ENCODE measurements at places on chromosomes 2 and 18.

DNA sequence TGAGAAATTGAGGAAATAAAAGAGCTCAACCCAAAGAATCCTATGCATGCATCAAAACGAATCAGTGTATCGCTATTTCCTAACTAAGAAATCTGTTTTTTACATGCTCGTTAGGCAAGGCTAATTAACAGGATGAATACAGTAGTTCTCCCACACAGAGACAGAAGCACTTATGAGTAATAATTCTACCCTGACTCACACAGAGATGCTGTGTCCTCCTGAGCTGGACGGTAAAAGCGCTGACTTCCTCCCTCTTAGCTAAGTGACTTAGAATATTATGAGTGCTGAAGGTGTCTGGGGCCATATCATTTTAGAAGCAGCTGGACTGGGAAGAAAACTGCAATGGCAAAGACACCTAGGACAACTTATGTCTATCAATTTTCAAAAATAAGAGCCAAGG lies 18.5 kb downstream of the PLEKHM3 start:
- DNase-seq, result no peak

DNA sequence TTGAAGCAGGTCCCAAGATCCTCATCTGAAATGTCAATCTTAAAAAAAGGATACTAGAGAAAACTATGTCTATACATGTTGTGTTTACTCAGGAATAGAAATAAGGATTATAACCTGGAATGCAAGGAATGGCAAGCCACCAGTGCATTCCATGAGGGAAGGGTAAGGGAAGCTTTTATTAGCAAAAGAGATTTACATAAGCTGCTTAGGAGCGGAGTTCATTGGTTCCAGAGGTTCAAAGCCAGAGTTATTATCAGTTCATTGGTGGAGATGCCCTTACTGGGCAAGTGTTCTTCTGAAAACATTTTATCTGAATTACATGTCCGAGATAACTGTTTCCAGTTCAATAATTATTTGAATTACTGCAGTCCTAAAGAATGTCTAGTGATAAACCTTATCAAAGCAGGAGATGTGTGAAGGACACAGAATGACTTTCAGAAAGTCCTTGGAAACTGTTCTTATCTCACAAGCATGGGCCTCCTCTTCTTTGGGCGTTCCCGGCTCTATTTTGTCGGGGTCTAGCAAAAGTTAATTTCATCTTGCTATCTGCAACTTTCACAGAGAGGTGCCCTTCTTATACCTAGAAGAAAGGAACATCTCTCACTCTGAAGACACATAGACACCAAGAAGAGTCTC lies 23.5 kb downstream of the COMMD1 start:
- no peak for DNase-seq

DNA sequence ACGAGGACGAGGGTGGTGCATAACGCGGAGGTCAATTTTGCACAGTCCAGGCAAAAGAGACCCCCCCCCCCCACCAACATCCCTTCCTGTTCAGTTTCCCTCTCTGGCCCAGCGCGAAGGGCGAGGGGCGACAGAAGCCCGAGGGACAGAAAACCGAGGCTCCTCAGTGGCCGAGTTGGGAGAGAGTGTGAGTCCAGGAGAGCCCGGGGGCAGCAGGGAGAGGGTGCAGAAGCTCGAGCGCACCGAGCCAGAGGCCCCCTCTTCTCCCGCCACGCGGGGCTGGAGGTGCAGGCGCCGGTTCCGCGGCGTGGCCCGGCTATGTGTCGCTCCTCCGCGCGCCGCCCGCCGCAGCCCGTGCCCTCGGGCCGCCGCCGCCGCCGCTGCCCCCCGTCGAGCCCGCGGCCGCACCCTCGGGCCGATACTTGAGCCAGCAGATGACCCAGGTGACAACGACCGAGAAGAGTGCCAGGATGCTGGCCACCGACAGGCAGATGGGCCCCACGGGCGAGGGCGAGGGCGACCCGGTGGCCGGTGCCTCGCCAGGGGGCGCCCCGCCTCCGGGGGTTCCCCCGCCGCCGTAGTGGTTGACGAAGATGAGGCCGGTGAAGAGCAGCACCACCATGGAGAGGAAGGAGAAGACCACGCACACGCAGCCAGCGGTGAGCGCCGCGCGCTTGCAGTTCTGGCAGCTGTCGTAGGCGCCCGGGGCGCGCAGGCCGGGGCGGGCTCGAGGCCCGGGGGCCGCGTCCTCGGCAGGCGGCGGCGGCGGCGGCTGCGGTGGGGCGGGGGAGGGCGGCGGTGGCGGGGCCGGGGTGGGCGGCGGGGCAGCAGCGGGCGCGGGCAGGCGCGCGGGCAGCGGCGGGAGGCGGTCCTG lies 20.2 kb upstream of the PAX3 start:
- DNase-seq, result no peak

DNA sequence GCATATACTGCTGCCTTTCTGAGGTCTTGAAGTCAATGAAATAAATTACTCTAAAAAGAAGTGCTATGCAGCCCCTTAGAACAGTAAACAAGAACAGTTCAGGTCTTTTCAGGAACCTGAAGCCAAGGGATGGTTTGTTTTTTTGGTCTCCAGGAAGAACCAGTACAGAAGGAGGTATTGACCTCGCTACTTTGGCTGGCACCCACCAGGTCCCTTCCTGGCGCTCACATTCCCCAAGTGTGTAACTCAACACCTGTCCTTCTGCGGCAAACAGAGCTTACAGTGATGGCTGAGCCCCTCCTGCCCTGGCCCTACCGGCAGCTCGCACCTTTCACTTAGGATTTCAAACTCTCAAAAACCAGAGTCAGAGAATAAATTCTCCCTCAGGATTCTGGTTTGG lies 51.9 kb downstream of the SETBP1 start:
- no peak for DNase-seq

- no peak for DNase-seq
Measured at GRCh38 chr2:202307690-202308089, 42.1 kb downstream of the NOP58 start.

GRCh38 chr18:62979900-62980299 lies 264.6 kb downstream of the PHLPP1 start:
- no peak for DNase-seq

- DNase-seq, result no peak
Measured at GRCh38 chr18:3655254-3656050, 205.5 kb downstream of the TGIF1 start.

- no peak for DNase-seq
Measured at GRCh38 chr2:30231996-30232800, 864 bp downstream of the LBH start.

GRCh38 chr18:78006006-78006773 lies 756.5 kb downstream of the GALR1 start:
- DNase-seq, result no peak

GRCh38 chr2:111909079-111909478 lies 10.7 kb downstream of the MERTK start:
- DNase-seq, result no peak

DNA sequence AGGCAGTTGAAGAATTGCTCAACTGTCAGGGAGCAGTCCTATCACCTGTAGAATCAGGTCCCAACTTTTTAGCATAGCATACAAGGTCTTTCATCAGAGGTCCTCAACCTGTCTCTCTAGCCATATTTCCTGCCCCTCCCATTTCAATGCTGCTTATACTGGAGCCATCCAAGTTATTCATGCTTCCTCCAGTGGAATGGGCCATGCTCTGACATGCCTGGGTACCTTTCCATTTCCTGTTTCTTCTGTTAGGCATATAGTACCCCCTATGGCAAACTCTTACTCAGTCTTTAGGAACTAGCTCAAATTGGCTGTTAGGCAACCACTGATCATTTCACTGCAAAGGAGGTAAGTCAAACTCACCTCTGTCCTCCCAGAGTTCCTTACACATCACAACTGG lies 51.0 kb upstream of the ABCA12 start:
- DNase-seq, result no peak

DNA sequence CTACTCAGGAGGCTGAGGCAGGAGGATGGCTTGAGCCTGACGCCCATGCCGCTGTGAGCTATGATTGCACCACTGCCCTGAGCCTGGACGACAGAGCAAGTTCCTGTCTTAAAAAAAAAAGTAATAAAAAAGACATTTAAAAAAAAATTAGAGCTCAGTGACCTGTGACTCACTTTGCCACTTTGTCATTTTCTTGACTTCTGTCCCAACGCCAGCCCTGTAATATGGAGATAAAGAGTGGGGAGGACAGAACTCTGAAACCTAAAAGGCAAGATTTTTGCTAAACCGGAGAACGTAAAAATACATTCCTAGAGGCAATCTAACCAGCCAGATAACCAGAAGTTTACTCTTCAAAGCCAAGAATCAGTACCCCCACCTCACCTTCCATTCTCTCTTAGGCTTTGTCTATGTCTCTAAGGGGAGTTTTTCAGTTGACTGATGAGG lies 49.0 kb downstream of the PRKRA start:
- DNase-seq, result no peak

DNA sequence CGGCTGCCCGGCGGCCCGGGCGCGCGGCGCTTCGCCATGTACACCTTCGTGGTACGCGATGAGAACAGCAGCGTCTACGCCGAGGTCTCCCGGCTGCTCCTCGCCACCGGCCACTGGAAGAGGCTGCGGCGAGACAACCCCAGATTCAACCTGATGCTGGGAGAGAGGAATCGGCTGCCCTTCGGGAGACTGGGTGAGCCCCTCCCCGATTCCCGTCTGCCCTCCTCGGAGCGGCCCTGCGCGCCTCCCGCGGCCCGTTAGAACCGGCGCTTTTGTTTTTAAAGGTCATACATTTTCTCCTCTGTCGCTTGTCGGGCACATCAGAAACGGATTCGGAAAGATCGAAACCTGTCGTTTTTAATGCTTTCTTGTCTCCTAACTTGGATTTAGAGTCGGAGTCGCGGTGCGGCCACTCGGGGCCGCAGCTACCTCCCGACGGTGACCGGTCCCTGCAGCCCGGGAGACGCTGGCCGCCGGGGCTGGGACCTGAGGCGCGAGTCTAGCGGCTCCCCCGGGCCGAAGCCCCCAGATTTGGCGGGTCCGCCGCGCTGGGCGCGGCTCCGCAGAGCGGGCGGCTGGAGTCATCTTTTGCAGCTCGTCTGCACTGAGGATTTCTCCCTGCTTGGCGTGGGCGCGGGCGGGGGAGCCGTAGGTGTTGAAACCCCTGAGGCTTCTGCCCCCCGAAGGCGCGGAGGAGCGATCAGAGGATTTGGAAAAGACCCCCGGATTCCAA lies 519 bp downstream of the TTL start:
- no peak for DNase-seq

DNA sequence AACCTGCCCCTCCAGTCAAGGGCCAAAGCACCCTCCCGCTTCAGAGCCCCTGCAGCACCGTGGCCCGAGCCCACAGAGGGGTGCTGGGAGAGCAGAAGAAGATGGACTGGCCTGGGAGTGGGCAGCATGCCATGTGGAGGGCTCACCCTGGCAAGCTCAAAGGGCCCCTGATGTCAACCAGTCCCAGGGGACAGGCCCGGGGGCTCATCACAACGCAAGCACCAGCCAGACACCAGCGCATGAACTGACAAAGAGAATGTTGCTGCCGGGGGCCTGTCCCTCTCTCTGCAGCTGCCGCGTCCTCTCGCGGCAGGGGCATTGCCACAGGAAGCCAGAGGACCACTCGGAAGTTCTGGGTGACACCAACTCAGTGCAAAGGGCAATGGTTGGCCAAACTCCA lies 30.3 kb upstream of the BIN1 start:
- no peak for DNase-seq

- DNase-seq, result no peak
Measured at GRCh38 chr2:205011031-205011430, 465.8 kb downstream of the PARD3B start.

- peak; percentile 67 for DNase-seq
Measured at GRCh38 chr18:323253-323622, 55.4 kb upstream of the THOC1 start.

GRCh38 chr18:76374330-76375281 lies 120.4 kb downstream of the ZNF516 start:
- DNase-seq, result no peak

- no peak for DNase-seq
Measured at GRCh38 chr18:44533071-44533470, 147.6 kb upstream of the SETBP1 start.

DNA sequence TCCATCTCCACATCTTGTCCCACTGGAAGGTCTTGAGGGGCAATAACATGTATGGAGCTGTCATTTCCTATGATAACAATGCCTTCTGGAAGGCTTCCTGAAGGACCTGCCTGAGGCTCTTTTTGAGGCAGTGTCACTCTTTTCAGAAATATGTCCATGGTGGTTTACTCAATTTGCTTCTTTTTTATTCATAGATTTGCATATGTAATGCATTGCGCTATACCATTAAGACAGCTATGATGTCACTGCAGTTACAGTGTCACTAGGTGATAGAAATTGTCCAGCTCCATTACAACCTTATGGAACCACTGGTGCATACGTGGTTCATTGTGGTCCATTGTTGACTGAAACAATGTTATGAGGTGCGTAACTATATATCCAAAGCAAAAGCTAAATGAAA lies 19.9 kb downstream of the NABP1 start:
- no peak for DNase-seq

- no peak for DNase-seq
Measured at GRCh38 chr2:9885036-9885684, 41.9 kb downstream of the TAF1B start.

DNA sequence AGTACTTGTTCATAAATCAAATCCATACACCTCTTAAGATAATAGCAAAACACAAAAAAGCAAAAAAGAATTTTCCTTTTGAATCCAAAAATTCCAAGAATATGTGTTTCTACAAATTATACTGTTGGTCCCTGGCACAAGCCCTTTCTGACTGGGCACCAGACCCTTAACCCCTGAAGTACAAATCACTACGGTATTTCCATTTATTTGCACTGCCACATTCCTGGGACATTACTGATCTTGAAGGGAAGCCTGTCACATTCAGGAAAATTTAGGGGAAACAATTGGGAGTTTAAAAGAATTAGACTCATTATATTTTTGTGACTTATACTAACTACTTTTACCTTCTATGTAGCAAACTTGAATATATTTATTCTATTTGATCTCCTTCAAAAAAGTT lies 98.8 kb downstream of the ZNF521 start:
- no peak for DNase-seq

- DNase-seq, result no peak
Measured at GRCh38 chr2:47048801-47049480, 106.2 kb downstream of the STPG4 start.

DNA sequence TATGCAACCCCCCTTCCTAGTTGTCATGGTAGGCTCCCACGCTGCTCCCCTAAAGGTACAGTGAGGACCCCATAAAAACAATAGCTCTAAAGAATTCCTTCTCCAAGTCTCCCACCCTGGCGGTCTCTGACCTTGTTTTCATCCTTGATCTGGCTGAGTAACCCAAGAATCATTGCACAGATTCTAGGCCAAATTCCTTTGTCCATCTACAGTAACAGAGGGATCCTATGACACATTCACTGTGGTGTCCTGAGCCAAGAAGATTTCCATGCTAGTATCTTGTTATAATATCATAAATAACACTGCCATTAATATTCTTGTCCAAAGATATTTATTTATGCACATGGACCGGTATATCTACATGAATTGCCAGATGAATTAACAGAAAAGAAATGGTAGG lies 240.2 kb downstream of the CYP26B1 start:
- no peak for DNase-seq

- DNase-seq, result no peak
Measured at GRCh38 chr18:69109686-69110085, 291.0 kb upstream of the DOK6 start.

DNA sequence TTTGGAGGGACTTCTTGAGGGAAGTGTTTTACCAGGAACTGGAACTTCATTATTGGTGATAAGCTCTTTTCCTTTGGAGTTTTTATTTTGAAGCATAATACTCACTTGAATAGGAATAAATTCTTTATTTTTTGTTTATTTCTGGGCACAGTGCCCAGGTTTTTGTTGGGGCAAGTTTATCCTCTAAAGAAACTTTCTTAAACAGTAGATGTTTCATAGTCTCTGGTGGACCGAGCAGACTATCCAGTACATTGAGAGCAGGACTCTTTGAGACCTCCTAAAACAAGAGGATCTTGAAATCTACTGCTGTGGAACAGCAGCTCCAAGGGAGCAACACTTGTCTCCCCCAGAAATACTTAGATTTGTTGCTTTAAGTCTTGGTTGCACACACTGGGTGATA lies 109.4 kb downstream of the PARD3B start:
- no peak for DNase-seq
